ENCODE measurements at places on chromosomes 7 and 10.

GRCh38 chr10:24223341-24223740 is 14.4 kb downstream of the KIAA1217 start:
- DNase-seq: no peak

GRCh38 chr7:116733924-116734580 is 62.1 kb downstream of the MET start:
- no peak for DNase-seq

GRCh38 chr10:82190432-82191260 is 315.7 kb downstream of the NRG3 start:
- DNase-seq: peak; percentile 35

GRCh38 chr7:13259930-13260329 is 572.5 kb downstream of the ARL4A start:
- no peak for DNase-seq

DNA sequence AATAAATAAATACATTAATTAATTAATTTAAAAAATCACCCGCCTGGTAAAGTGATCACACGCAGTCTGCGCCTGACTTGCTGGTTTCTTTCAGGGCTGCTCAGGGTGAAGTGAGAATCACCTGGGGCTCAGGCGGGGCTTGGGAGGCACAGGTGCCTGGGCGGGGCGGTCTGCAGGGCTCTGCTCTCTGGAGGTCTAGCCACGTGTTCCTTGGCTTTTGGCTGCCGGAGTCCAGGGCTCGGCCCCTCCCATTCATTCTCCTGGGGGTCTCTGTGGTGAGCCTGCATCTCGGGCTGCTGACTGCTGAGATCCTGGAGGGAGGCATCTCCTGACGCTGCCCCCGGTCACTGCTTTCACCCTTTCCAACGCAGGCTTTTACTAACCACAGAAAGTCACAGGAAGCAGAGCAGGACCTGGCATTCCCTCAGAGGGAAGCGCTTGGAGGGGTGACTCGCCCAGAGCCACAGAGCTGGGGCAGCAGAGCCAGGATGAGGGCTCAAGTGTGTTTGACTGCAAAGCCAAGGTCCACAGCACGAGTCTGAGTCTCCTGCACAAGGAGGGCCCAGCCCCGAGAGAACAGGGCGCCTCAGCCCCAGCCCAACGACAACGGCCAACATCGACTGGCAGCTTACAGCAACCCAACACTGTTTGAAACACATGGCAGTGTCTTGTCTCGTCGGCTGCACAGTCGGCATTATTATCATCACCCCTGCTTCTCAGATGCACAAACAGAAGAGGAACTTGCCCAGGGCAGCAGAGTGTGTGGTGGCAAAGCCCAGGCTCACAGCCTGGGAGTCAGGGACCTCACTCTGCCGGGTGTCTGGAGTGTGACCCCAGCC is 22.4 kb upstream of the MNX1 start:
- no peak for DNase-seq

DNA sequence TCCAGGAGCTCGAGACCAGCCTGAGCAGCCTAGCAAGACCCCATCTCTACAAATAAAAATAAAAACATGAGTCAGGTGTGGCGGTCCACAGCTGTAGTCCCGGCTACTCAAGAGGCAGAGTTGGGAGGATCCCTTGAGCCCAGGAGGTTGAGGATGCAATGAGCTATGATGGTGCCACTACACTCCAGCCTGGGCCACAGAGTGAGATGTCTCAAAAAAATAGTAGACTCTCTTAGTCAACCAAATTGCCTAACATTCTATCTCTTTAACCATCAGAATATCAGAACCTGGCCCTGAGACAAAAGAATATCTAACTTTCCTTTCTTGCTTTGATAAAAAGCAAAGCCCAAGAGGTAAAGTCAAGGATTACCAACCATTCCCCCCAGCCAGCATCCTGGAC is 35.0 kb upstream of the CUX1 start:
- DNase-seq: no peak

DNA sequence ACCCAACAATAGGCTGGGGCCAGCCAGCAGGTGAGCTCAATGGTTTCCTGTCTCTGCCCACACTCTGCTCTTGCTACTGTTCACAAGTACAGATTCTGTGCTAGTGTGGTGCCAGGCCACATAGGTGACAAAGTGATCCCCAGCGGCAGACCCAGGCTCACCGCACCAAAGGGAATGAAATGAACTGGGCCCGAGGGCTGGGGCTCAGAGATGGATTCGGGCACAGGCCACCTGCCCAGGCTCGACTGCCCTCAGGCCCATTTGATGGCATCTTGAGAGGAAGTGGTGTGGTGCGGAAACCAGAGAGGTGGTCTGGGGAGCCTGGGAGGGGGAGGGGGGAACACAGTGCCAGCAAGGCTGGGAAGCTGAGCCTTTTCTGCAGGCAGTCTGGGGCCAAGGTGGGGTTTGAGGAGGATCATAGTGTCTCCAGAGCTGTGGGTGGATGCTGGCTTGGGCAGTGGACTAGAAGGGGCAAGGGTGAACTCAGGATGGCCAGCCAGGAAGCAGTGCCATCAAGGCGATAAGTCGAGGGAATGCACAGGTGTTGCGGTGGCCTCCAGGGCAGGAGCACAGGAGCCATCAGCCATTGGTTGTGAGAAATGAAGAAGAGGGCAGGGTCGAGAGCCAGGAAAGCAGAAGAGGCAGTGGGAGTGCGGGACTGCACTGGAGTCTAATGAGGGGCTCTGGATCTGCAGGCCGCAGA is 85.2 kb downstream of the ARHGAP22 start:
- DNase-seq: no peak

DNA sequence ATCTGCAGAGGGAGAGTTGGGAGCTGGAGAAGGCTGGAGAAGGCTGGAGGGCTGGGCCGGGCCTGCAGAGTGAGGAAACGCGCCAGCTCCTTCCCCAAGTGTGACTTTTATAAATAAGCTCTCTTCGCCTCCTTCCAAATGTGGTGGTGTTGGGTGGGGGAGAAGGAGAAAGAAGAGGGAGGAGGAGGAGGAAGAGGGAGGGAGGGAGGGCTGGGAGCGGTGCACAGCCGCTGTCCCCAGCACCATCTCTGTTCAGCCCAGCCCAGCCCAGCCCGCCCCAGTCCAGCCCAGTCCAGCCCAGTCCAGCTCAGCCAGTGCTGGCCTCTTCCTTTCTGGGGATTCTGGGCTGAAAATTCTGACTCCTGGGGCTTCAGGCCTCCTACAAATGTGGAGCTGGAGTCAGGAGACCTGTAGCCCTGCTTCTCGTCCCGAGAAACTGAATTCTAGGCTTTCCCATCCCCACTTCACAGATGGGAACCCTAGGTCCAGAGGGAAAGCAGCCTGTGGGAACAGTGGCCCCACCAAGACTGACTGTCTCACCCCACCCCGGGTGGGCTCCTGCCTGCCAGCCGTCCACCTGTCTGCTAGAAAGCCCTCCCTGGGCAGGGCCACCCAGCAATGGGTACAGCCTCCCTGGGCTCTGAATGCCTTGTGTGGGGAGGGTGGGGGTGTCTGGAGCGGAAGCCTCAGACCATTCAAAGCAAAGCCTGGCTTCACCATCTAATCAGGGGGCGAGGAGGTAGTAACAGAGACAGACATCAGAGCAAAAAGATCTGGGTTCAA is 2.3 kb downstream of the STX1A start:
- no peak for DNase-seq

DNA sequence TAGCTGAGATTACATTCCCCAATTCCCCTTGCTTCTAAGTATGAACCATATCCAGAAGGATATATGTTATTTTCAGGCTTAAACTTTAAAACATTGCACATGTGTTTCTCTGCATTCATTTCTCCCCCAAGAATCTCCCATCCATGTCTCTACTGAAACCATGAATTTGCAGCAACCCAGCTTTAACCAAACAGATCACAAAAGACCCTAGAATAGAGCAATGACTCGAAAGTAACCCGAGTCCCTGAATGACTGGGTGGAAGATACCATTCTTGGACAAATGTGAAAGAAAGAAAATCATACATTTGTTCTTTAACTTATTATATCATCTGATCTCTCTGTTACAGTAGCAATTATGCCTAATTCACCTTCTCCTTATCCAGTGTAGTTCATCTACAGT is 278.7 kb downstream of the IPMK start:
- no peak for DNase-seq

DNA sequence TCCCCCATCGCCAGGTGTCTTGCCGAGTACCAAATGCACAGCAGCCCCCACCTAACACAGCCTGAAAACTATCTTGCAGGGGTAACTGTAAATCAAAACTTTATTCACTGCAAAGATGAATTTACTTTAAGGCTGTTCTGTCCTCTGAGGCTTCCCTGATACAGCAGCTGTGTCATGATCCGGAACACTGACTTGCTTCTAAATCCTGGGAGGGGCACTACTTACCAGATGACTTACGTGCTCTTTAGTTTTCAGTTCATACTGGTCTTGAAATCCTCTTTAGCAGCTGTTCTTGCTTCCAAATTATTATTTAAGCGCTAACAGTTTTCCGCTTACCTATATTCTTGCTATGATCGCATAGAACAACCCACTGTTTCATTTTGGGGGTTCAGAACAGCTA is 4.9 kb downstream of the DYNC1I1 start:
- no peak for DNase-seq

DNA sequence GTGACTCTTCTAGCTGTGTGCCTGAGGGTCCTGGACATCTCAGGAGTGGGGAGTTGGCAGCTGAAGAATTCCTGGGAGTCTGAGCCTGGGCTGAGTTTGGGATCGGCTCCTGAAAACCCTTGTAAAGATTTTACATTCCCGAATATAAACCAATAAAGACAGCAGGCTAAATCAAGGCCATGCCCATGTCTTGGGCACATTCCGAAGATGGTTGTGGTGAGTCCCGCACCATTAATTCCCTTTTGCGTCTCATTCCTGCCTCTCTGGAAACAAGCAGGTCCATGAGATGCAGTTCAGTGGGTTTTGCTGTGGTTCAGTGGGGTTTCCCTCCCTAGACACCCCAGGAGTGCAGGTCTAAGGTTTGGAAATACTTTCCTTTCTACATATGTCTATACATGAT is 90.9 kb downstream of the COL26A1 start:
- no peak for DNase-seq

DNA sequence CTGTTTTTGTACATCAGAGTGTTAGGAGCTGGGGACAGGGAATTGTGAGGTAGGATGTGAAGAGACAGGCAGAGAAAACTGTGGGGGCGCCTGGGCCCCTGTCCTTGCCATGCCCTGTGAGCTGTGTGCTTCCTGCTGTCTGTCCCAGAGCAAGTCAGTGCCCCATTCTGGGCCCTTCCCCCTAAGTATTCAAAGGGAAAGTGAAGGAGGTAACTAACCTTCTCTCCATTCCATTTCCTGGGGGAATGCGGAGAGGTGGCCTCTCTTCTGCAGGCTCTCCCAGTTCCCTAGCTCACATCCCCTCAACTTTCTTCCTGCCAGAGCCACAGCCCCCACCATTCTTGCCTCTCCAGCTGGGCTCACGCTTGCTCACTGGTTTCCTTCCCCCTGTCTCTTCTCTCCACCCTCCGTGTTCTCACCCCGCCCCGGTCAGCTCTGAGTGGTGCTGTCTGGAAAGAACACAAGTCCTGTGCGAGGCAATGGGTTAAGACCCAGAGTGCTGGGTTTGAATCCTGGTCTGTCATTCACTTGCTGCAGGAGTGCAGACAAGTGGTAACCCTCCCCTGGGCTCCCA is 9.7 kb upstream of the VSIR start:
- no peak for DNase-seq

DNA sequence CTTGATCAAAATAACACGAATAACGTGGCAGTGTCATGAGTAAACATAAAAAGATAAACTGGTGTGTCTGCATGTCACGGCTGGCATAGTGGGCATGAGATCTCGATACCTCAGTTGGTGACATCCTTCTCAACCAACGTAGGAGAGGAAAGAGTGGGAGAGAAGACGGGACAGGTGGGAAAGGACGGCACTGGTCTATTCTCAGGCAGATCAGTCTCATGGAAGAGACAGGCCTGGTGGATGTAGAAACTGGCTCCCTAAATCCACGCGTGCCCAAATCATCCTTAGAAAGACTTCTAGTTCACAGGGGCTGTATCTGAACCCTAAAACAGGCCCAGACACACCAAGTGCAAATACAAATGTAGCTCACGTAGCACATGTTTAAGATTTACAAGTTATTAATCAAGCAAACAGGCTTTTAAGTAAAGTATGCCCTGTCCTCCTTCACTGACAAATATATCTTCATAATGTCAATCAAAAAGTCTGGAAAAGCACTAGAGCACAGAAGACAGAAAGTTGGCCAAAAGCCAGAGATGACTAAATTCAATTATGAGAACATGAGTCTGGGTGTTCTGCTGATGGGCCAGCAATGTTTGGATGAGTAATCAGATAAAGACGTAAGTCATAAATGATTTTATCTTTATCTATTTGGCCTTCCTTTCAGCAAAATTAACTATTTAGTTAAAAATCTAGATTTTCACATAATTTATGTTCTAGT is 56.3 kb downstream of the SFMBT2 start:
- DNase-seq: no peak

GRCh38 chr7:96055717-96056116 is 266.2 kb downstream of the SLC25A13 start:
- DNase-seq: no peak

DNA sequence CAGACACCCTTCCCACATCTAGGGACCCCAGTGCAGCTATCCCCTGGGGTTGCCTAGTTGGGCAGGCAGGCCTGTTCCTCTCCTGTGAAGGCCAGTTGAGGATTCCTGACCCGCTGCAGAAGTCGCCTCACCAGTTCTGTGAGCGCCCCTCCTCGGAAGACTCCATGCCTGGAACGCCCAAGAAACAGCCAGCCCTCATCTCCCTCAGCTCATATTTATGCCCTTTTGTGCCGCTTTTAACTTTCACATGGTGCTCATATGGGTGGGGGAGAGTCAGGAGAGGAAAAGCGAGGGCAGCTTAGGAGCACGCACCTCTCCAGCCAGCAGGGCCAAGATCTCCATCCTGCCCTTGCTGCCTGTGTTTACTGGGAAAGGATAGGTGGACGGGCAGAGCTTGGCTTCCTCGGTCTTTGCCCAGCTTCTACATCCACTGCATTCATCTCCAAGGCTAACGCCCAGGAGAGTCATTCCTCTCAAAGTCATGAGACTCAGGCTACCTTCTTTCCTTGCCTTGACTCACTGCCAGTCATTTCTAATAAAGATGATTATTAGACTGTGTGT is 286.6 kb downstream of the USP6NL start:
- DNase-seq: no peak

DNA sequence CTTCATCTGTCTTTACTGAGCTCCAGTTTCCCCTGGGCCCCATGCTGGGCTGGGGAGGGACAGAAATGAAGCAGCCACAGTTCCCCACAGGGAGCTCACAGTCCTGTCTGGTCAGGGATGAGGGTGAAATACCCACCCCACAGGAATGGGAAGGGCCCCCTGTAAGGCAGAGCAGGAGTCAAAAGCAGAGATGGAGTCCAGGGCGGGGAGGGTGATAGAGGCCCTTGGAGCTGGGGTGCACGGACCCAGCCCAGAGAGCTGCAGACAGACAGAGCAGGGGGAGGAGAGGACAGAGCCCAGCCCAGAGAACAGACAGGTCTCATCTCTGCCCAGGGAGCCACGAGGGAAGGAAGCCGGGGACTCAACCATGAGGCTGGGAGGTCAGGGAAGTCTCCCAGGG is 34.9 kb upstream of the ZNF488 start:
- DNase-seq: no peak

GRCh38 chr7:123974326-123974908 is 49.4 kb downstream of the SPAM1 start:
- DNase-seq: no peak

Data from T1000 (cell line).